ENCODE measurements at places on chromosomes 4 and X.

GRCh38 chrX:48972220-48973164, 848 bp upstream of the KCND1 start:
- DNase-seq = peak; percentile 62

- no peak for DNase-seq
Observed at GRCh38 chrX:134706138-134706537, 47.9 kb upstream of the PLAC1 start.

DNA sequence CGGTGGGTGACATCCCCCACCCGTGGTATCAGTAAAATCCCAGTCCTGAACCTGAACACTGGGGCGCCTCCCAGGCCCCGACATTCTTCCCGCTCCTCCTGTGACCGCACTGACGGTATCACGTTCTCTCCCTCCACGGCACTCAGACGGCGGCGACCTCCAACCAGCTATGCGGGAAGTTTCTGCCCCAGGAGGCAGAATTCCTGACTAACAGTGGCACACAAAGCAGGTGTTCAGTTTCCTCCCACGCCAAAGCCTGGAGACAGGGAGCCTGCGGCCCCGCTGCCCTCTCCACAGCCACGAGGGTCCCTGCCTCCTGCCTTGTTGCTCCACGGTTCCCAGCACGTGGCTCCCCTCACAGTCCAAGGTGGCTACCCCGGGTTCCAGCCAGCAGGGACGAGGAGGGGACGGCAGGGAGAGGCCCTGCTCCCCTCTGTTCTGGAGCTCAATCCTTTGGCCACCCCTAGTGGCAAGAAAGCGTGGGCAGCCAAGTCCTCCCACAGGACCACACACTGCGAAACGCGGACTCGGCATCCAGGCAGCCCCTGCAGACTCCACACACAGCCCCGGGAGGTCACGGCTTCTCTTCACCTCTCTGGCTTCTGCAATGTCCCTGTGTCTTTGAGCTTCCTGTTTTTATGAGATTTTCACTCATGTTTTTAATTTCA, 15.2 kb downstream of the CTBP1 start:
- no peak for DNase-seq

DNA sequence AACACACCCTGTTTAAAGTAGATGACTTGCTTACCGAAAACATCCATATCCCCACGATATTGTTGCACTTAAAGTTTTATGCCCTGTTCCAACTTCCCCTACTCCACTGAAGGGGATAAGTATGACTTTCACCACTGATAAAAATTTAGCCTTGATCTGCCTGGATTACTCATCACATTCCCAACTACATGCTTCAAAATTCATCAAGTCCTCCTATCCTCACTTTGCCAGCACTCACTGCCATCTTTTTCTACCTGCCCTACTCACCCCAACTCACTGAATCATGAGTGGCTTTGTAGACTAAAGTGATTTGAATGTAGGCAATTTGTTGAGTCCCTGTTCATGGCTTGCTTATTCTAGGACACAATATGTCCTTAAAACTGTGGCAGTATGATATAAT, 12.2 kb upstream of the GPRIN3 start:
- DNase-seq = no peak

- DNase-seq = no peak
Observed at GRCh38 chr4:1928356-1929239, 57.4 kb downstream of the NSD2 start.

DNA sequence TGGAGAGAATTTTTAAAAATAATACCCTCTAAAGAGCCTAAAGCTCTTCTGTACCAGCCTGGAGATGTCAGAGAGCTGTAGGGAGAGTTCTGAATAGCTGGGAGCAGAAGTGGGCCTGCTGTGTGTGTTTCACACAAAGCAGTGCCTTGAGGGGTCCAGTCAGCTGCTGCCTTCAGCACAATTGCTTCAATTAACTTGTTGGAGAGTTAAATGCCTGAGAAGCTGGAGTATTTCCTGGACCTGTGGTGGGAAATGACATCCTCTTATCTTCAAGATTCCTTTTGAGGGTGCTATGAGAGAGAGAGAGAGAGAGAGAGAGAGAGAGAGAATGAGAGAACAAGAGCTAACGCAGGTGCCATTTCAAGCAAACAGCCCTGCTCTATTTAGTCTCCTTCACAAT, 96.2 kb upstream of the IL1RAPL2 start:
- no peak for DNase-seq

DNA sequence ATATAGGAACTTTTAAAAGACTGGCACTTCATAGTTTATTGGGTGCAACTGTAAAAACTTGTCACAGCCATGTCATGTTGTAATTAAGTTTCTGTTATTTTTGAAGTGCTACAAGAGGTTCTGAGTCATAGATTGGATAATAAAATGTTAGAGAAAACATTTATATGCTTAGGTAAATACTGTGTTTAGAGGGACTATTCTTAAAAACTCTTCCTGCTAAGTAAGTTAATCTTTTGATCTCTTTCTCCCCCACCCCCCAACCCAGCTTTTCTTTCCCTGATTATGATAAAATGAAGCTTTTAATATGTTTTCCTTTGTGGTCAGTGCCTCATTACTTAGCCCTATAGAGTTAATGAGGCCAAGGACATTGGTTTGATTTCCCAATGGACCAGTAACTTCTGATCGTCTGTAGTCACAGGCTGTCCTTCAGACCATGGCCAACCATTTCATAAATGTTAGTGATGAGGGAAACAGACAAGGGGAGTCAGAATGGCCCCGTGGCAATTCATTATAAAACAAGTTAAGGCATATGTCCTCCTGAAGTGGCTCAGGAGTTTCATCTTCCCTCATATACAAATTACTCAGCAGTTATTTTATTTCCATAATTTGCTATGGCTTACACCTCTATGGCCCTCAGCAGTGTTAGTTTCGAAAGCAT, 3.9 kb upstream of the PDLIM5 start:
- no peak for DNase-seq

GRCh38 chr4:20403290-20403689, 151.6 kb downstream of the SLIT2 start:
- DNase-seq = no peak

- no peak for DNase-seq
Observed at GRCh38 chr4:39326468-39326977, 39.6 kb downstream of the RFC1 start.

DNA sequence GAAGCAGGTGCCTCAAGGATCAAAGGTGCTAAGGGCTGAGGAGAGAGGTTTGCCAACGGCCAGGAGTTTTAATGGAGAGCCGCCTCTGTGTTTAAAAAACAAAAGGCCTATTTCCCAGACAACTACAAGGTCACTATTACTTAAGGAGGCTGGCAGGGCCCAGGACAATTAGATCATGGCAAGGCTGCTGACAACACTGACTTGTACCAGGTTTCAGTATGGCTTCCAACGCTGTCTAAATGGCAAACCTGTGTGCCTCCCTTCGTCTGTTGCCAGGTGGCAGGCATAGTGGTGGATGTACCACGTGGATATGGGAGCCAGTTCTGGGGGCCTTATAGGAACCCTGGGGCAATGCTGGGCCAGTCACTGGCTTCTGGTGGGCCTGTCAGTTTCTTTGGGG, 41.0 kb downstream of the NSG1 start:
- peak; percentile 12 for DNase-seq

GRCh38 chr4:138252551-138252950, 10.4 kb upstream of the SLC7A11 start:
- DNase-seq = no peak

DNA sequence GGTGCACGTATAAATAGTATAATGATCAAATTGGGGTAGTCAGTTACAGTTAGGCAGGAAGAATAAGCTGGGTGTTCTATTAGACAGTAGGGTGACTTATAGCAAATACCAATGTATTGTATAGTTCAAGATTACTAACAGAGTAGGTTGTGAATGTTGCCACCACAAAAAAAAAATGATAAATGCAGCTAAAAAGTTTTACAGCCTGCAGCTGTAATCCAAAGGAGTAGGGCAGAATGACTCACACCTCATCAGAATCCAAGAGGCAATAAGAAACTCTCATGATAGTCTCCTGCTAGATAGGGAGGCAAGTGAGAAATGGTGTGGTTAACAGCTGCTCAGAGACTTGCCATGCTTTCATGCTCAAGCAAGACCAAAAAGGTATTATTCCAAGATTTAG, 19.6 kb upstream of the TCEAL4 start:
- no peak for DNase-seq

GRCh38 chr4:1009542-1010394, 1.7 kb upstream of the FGFRL1 start:
- peak; percentile 98 for DNase-seq

DNA sequence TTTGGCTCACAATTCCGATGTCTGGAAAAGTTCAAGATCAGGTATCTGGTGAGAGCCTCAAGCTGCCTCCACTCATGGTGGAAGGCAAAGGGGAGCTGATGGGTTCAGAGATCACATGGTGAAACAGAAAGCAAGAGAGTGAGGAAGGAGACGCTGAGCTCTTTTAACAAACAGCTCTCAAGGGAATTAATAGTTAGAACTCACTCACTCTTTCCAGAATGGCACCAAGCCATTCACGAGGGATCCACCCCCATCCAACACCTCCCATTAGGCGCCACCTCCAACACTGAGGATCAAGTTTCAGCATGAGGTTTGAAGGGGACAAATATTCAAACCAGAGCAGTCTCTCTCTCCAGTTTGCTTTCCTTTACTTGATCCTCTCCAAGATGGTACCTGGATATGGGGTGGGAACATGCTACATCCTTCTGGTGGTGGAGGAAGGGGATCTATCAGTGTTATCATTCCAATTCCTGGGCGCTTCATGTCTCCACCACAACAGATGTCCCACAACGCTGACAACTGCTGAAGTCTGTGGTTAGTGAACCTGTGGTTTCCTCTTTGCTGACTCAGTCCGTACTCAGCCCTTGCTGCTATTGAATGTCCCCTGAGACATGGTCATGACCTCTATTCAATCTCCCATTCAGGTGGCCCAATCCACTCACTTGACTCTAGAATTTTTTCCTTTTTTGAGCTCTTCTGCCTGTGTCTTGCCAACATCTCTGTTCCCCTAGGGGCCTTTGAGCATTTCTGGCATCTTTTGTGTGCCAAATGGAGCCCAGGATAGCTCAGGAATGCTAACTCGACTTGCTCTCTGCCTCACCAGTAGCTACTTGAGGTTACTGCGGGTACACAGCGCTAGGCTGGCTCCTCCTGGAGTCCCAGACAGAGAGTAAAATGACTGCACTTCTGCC, 395.2 kb downstream of the MID1IP1 start:
- no peak for DNase-seq

DNA sequence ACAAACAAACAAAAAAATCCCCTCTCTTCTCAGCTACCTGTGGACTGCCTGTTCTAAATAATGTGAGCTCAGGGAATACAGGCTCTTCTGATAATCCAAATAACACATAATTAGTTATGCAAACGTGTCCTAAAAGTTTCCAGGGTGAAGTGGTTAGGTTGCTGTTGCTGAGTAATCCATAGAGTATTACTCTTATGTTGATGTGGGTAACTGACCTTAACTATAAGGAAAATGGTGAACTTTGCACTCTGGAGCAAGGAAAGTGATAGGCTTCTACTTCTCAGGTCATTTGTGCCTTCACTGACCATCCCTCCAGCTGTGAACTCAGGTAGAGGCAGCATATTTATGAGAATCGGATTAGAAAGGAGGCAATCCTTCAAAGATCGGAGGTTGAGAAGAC, 19.9 kb downstream of the MSN start:
- no peak for DNase-seq

- no peak for DNase-seq
Observed at GRCh38 chrX:120746153-120746552, 116.3 kb upstream of the C1GALT1C1 start.

DNA sequence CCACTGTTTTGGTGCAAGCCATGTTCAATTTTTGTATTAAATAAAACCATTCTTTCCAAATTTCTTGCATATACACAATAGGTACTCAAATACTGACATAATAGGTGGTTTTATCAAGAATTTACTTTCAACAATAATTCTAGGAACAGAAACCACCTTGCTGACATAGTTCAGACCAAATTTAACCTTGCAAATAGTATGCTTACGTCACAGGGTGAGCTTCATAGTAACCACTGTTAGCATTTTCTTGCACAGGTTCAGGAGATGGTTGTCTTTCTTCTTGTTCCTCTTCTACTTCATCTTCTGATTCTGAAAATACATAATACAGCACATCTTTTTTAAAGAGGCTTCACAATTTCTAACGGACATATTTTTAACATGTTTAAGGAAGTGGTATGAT, 17.6 kb downstream of the G3BP2 start:
- DNase-seq = no peak

GRCh38 chrX:55663584-55663983, 40.4 kb downstream of the FOXR2 start:
- DNase-seq = no peak

GRCh38 chrX:69389101-69389501, 115.0 kb upstream of the NALF2 start:
- DNase-seq = no peak
